ENCODE measurements at places on chromosomes 3 and 15. TPM values are rescaled to one million over a fixed set of nuclear protein-coding genes. Genes with fewer than 3 reads are reported as not detected.

Gene FOXB1
- polyA plus RNA-seq: 0.46 TPM

Gene MLH1
- 22.3 TPM for polyA plus RNA-seq

Gene CHST13
- not detected for polyA plus RNA-seq

Gene CACNA2D3
- not detected for polyA plus RNA-seq

Gene PYGO1
- not detected for polyA plus RNA-seq

Gene SYNM
- polyA plus RNA-seq: not detected

Gene VIPR1
- polyA plus RNA-seq: 7.7 TPM

Gene SPESP1
- polyA plus RNA-seq: 0.33 TPM

Gene GRM2
- polyA plus RNA-seq: not detected

Gene CILP
- not detected for polyA plus RNA-seq

Gene AHSG
- not detected for polyA plus RNA-seq

Gene CP
- polyA plus RNA-seq: not detected

Gene C3orf22
- not detected for polyA plus RNA-seq

Gene CCDC33
- not detected for polyA plus RNA-seq

Gene HYAL1
- polyA plus RNA-seq: not detected

Gene ITGB5
- 0.15 TPM for polyA plus RNA-seq

Gene AP3B2
- 0.23 TPM for polyA plus RNA-seq

Gene TRH
- not detected for polyA plus RNA-seq

Gene TMC3
- 0.05 TPM for polyA plus RNA-seq

Gene TAGLN3
- polyA plus RNA-seq: not detected

Gene C3orf49
- not detected for polyA plus RNA-seq

Gene KLF15
- polyA plus RNA-seq: not detected

Gene FLNB
- 9.9 TPM for polyA plus RNA-seq

Gene TEX55
- polyA plus RNA-seq: not detected

Gene ARHGEF26
- polyA plus RNA-seq: 0.13 TPM

Gene PP2D1
- polyA plus RNA-seq: 0.16 TPM

Gene EPM2AIP1
- polyA plus RNA-seq: 10.7 TPM

Gene IL20RB
- 0.61 TPM for polyA plus RNA-seq

Gene ADCY5
- polyA plus RNA-seq: 0.08 TPM

Gene ARHGAP31
- polyA plus RNA-seq: 5.1 TPM

Gene RPL32
- polyA plus RNA-seq: 3,833 TPM

Gene MEGF11
- 0.29 TPM for polyA plus RNA-seq

Gene HEXA
- polyA plus RNA-seq: 81.9 TPM

Gene PAQR5
- not detected for polyA plus RNA-seq

Gene CXCR6
- polyA plus RNA-seq: 25.5 TPM

Gene STRA6
- not detected for polyA plus RNA-seq

Gene GPR62
- polyA plus RNA-seq: 0.22 TPM

Gene SLC51A
- 0.79 TPM for polyA plus RNA-seq

Gene SIDT1
- polyA plus RNA-seq: 17.3 TPM

Gene MESP2
- polyA plus RNA-seq: not detected

Gene RLBP1
- polyA plus RNA-seq: not detected

Gene MAP6D1
- polyA plus RNA-seq: 0.36 TPM

Gene PPP1R14D
- polyA plus RNA-seq: not detected

Gene IL17RB
- polyA plus RNA-seq: 3.1 TPM

Gene GPR87
- not detected for polyA plus RNA-seq

Gene HDAC11
- 2.8 TPM for polyA plus RNA-seq

Gene TGM4
- polyA plus RNA-seq: 0.06 TPM

Gene TMEM212
- polyA plus RNA-seq: not detected

Gene PLAAT1
- not detected for polyA plus RNA-seq

Gene LTK
- 0.17 TPM for polyA plus RNA-seq

Gene SH3GL3
- not detected for polyA plus RNA-seq

Gene TMEM207
- polyA plus RNA-seq: not detected

Gene ZNF774
- polyA plus RNA-seq: not detected

Gene FANCD2OS
- polyA plus RNA-seq: not detected

Gene ALPK3
- not detected for polyA plus RNA-seq

Gene OR5K2
- not detected for polyA plus RNA-seq

Gene FAM81A
- polyA plus RNA-seq: not detected

Gene CCDC39
- polyA plus RNA-seq: not detected

Data from CD4-positive, CD25-positive, alpha-beta regulatory T cell (primary cell).